CD4-positive, alpha-beta T cell treated with Interleukin-17A for 4 hours (primary cell): ENCODE measurements at places on chromosomes 5 and 9.

- no peak for DNase-seq
Measured at GRCh38 chr9:107131108-107131799, 151.8 kb upstream of the RAD23B start.

- DNase-seq, result no peak
Measured at GRCh38 chr9:132989414-132989996, 11.0 kb downstream of the GFI1B start.

- DNase-seq, result no peak
Measured at GRCh38 chr5:116482394-116482793, 92.2 kb downstream of the SEMA6A start.

- DNase-seq, result no peak
Measured at GRCh38 chr9:122016744-122017143, 76.4 kb downstream of the TTLL11 start.

- DNase-seq, result no peak
Measured at GRCh38 chr5:7871653-7872052, 2.7 kb downstream of the MTRR start.

DNA sequence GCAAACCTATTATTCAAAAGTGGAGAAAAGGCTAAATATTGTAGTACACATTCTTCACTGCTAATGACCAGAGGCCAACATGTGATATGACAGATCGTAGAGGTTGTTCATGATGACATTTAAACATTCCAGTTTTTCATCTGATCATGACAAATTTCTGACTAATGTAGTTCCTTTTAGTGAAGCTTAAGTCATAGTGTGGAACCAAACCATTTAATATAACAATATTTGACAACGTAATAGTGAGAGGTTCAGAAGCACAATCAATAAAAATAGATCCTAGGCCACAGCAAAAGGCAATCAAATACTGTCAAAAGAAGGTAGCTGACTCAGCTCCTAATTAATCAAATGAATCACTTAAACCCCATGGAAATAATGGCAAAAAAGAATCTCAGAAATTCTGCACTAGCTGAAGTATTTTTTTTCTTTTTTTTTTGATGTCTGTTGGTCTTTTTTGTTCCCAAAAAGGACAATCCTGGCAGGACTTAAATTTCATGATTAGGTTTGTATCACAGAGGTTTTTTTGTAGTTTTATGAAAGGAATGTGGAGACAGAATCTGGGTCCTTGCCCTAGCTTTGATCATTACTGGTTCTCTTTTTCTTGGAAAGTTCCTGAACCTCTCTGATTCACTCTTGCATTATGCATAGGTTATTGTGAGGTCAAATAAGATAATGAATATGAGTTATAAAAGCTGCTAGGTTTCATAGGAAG is 795.0 kb downstream of the DTWD2 start:
- DNase-seq, result no peak

DNA sequence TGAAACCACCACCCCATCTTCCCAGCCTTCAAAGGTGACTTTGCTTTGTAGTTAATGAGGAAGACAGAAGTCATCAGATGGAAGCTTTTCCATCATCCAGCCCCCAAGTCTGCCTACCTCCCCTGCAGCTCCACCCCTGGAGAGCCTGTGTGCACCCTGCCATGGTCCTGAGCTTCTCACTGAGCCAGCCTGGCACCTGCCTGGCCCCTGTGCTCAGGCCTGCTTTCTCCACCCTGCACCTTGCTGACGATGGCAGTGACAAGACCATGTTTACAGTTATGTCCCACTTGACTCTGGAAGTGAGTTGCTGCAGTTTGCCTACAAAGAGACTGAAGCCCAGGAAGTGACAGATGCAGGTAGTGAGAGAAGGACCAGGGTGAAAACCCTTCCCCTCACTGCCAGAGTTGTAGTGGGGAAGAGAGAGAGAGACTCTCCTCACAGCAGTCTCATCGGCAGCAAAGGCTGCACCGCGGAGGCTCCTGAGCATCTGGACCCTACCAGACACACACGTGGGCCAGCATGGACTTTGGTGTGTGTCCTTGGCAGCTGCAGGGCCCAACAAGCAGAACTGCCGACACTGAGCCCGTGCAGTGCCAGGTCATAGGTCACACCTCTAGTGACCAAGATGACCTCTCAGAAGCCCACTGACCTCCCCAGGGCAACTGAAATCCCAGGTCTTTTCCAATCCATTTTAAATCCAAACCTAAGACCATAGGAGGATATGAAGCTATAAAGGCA is 107.1 kb downstream of the CACNA1B start:
- DNase-seq, result no peak

DNA sequence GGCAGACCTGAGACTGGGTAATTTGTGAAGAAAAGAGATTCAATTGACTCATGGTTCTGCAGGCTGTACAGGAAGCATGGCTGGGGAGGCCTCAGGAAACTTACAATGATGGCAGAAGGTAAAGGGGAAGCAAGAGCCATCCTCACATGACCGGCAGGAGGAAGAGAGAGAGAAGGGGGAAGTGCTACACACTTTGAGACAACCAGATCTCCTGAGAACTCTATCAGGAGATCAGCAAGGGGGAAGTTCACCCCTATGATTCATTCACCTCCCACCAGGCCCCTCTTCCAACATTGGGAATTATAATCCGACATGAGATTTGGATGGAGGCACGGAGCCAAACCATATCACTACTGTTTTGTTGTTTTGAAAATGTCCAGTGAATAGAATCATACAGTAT is 110.2 kb downstream of the DAPK1 start:
- DNase-seq, result no peak

DNA sequence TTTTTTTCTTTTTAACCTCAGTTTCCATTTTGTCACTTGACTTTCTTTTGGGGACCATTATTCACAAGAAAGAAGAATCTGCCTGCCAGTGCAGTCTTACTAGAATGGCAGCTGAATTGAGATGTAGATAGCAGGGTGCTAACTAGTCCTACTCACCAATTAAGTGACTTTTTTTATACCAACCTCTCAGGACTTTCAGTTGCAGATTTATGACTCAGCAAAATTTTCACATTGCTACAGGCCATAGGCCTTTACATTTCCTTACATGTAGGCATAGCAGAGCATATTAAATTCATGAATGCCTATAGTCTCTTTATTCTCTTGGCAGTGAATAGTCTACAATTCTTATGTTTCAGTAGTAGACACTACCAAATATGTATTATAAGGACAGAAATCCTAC is 54.0 kb upstream of the FKTN start:
- DNase-seq, result no peak

- DNase-seq, result peak; percentile 60
Measured at GRCh38 chr5:154757814-154758406, 2.7 kb downstream of the LARP1 start.

- peak; percentile 34 for DNase-seq
Measured at GRCh38 chr9:107243742-107244141, 39.3 kb upstream of the RAD23B start.

- no peak for DNase-seq
Measured at GRCh38 chr9:643966-644365, 197.5 kb upstream of the DMRT1 start.

- DNase-seq, result peak; percentile 69
Measured at GRCh38 chr9:97853844-97854695, 1.0 kb downstream of the FOXE1 start.

- DNase-seq, result no peak
Measured at GRCh38 chr5:59169081-59169767, 586.3 kb downstream of the RAB3C start.

DNA sequence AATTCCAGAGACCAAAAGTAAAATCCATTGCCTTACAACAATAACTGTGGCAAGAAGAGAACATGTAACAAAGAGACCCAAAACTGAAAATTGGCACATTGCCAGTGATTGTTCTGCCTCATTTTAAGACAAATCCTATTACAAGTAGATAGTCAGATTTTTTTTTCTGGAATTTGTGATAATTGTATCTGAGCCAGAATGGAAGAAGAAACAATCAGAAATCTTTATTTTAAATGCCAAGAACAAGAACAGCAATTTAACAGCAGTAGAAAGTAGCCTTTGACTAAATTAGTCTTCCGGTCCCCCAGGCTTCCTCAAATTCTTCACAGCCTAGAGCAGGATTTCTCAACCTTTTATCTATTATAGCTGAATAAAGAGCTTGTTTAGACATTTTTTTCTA is 106.7 kb upstream of the PTPN3 start:
- no peak for DNase-seq

- no peak for DNase-seq
Measured at GRCh38 chr5:172145870-172146747, 41.9 kb downstream of the STK10 start.

DNA sequence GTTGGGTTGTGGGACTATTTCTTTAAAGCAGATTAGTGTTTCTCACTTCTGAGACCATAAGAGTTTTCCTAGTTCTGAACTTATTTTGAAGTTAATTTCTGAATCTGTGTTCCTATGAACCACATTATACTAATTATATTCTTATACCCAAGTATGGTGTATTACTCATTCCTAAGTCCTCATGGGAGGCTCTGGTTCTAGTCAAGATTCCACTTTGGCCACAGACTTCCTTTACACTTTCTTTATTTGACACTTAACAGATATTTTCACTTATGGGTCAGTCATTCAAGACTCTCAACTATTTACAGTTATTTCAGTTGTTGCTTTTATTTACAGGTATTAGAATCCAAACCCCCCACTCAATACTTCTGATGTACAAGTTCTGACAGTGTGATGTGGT is 937.2 kb upstream of the TYRP1 start:
- DNase-seq, result no peak

- no peak for DNase-seq
Measured at GRCh38 chr5:150279330-150280020, 10.1 kb downstream of the CAMK2A start.

DNA sequence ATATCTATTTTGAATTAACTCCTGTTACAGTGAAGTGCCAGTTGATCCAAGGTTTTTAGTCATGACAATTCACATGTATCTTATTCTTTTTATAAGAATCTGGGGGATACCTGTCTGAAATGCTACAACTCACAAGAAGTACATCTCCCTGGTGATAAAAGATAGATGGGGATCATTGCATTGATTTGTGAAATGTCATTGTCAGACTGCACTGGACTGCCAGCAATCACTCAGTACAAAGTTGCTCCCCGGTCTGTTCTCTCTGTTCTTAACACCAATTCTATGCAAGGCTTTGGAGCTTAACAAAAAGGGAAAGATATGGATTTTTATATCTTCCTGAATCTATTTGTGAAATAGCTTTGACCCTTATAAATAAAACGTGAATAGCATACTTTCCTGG is 171.8 kb upstream of the PCSK5 start:
- DNase-seq, result no peak

DNA sequence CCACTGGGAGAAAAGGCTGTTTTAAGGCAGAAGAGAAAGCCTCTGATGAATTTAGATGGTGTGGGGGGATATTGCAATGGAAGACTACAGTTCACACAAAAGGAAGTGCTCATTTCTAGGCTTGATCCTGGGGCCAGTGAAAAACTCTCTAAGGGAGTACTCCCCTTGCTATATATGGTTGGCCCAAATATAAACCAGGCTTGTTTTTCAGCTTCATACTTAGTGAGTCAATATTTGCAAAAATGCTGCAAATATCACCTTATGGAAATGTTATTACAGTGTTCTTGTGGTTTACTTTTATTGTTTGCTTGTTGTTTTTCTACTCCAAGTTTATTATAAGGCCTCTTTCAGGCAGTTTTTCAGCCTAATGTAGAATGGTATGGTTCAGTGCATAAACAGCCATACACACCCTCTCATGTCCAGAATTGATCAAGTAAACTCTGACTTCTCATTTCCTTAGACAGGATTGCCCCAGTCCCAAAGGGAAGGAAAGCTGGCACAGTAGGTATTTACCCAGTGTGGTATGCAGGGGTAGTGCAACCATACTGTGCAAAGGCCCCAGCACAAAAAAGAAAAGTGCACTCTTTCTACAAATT is 115.1 kb downstream of the FEM1C start:
- no peak for DNase-seq

GRCh38 chr9:127898433-127899127 is 823 bp downstream of the ST6GALNAC6 start:
- peak; percentile 24 for DNase-seq

DNA sequence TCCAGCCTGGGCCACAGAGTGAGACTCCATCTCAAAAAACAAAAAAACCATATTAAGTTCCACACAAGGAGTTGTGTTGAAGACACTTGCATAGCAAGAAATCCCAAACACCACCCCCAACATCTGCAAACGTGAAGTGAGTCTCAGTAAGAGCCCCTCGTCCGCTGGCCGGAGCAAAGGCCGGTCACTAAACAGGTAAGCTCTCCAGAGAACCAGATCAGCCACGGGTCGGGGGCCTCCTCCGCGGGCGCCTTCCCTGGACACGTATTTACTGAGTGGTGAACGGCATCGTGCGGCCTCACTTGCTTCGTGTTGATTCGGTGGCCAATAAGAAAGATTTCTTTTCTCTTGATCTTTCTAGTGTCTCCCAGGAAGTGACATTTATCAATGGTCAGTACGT is 93.6 kb downstream of the MRPL36 start:
- DNase-seq, result no peak

DNA sequence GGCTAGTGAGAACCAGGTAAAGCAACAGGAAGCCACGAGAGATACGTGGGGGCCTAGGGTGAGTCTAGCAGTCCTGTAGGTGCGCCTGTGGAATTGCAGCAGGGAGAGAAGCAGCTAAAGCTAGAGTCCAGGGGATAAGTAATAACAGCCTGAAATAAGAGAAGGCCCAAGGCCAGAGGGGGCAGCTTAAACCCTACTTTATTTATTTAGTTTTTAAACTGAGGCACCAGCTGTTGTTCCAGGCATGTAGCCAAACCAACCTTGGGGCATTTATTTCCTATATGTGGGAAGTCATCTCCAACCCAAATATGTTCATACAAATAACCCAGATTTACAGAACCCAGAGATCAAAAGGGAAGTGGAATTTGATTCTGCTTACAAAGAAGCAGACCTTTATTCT is 93.5 kb downstream of the GLDC start:
- no peak for DNase-seq

GRCh38 chr5:137761566-137761965 is 7.4 kb upstream of the HNRNPA0 start:
- DNase-seq, result no peak

GRCh38 chr5:132823481-132824050 is 6.9 kb downstream of the SHROOM1 start:
- no peak for DNase-seq

DNA sequence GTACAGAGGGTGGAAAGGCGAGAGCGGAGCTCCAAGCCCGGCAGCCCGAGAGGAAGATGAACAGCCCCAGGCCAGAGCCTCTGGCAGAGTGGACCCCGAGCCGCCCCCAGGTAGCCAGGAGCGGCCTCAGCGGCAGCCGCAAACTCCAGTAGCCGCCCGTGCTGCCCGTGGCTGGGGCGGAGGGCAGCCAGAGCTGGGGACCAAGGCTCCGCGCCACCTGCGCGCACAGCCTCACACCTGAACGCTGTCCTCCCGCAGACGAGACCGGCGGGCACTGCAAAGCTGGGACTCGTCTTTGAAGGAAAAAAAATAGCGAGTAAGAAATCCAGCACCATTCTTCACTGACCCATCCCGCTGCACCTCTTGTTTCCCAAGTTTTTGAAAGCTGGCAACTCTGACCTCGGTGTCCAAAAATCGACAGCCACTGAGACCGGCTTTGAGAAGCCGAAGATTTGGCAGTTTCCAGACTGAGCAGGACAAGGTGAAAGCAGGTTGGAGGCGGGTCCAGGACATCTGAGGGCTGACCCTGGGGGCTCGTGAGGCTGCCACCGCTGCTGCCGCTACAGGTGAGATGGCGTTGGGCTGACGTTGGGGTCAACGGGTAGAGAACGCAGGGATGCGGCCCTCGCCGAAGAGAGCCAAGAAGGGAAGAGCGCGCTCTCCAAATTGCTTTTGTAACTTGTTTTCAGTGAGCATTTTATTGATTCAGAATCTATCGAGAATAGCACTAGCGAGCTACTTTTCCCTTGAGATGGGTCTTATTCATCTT is at the start of gene PTGER4:
Gene PTGER4, plus strand, starts transcription at position 3 of the 769 bp plus-strand sequence. CDS start 1,079 bp downstream, outside the sequence.
- DNase-seq, result peak; percentile 38

- DNase-seq, result peak; percentile 14
Measured at GRCh38 chr9:126861707-126862103, 1.3 kb downstream of the ZBTB34 start.
